ENCODE measurements at places on chromosomes 4 and X. TPM values are rescaled to one million over a fixed set of nuclear protein-coding genes. Genes with fewer than 3 reads are reported as not detected.

DNA sequence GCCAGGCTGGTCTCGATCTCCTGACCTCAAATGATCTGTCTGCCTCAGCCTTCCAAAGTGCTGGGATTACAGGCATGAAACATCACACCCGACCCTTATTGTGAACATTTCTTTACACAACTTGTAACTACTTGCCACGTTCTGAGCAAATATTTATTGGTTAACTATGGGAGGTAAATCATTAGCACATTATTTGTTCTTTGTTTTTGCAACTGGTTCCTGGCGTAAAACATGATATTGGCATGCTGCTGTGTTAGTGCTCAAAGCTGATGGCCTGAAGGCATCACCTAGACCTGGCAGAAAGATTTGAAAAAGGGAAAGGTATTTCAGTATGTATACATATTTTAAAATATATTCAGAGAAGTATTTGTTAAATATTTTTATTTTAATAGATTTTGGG is 438.3 kb upstream of the PRKX start:
- no peaks in the 10 kb centered on the region for H3K36me3 ChIP-seq
- DNase-seq: no peak
- no peaks in the 10 kb centered on the region for H3K4me1 ChIP-seq
- no peaks in the 10 kb centered on the region for H3K27me3 ChIP-seq
- H3K27ac ChIP-seq: no peak overlapping the region

DNA sequence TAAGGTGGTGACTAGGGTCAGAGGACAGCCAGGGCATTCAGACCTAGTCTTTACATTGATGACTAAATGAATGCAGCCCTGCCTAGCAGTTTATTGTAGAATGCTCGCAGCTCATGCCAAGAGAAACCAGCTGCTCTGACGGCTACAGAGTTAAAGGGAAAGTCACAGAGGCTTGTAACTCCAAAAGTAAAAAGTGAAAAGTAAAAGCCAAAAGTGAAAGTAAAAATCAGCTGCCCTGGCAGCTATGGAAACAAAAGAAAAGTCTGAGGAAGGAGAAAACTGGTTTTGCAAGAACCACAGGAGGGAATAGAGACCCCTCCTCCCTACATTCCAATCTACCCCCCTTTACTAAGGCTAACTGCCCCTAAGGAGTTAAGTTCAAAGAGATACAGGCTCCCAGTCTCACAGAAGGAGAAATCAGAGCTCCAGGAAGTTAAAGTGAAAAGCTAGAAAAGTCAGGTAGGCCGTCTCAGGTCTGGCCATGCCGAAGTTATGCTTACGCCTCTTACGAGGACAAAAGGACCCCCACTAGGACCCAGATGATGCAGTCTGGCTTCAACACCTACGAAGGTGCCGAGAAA is 6.0 kb downstream of the GAGE10 start:
- H3K36me3 ChIP-seq: no peaks in the 10 kb centered on the region
- H3K4me1 ChIP-seq: no peaks in the 10 kb centered on the region
- no peak for DNase-seq
- H3K27ac ChIP-seq: no peak overlapping the region

GRCh38 chr4:54227256-54228055 is 1.6 kb upstream of the PDGFRA start:
- peaks cover 10% of the 10 kb centered on the region for H3K4me1 ChIP-seq
- no peak overlapping the region for H3K27ac ChIP-seq
- H3K36me3 ChIP-seq: no peaks in the 10 kb centered on the region

DNA sequence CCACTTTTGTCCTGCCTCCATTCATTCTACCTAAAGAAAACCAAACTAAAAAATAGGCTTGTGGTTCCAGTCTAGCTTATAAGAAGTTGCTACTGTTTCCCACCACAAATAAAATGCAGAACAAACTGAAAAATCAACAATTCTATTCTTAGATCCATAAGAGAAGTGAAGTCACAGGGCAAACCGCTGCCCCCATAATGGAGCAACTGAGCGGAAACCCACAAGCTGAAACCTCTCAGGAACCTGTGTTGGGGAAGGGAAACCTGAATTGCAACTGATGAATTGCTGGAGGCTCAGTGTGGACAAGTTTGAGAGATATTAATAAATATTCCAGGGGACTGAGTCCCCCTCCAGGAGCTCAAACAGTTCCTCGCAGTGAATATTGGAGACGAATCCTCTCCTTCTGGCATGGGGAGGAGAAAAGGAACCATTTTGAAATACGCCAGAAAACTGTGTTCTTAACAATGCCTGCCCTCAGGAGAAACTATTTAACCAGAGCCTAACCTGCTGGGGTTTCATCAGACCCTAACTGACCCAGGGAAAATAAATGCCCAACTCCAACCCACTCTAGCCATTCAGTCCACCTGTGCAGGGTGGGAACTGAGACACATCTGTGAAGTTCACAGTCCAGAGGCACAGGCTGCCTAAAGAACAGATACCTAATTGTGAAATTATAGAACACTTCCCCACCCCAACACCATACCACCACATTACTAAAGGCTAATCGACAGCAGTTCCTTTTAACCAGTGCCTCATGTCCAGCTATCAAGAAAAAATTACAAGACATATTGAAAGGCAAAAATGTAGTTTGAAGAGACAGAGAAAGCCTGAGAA is 22.8 kb upstream of the SH3RF1 start:
- no peaks in the 10 kb centered on the region for H3K36me3 ChIP-seq
- no peak overlapping the region for H3K4me3 ChIP-seq
- no peaks in the 10 kb centered on the region for H3K4me1 ChIP-seq
- no peak for DNase-seq
- H3K27ac ChIP-seq: no peak overlapping the region

DNA sequence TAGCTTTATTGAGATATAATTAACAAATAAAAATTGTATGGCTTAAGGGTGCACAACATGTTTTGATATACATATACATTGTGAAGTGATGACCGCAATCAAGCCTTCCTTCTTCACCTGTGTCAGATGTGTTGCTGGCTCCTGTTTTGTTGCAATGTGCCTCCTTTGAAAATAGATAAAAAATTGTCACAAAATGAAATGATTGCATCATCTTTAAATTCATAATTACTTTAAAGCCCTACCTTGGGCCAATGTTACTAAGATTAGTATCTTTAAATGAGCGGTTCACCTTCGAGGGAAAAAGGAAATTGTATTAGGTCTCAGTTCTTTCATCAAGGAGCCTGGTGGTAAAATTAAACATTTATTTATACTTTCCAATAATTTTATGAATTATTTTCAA is 77.3 kb downstream of the GPRIN3 start:
- no peak overlapping the region for H3K27ac ChIP-seq
- no peak for DNase-seq
- no peak overlapping the region for H3K4me3 ChIP-seq
- H3K4me1 ChIP-seq: peaks cover 7% of the 10 kb centered on the region
- no peaks in the 10 kb centered on the region for H3K27me3 ChIP-seq

DNA sequence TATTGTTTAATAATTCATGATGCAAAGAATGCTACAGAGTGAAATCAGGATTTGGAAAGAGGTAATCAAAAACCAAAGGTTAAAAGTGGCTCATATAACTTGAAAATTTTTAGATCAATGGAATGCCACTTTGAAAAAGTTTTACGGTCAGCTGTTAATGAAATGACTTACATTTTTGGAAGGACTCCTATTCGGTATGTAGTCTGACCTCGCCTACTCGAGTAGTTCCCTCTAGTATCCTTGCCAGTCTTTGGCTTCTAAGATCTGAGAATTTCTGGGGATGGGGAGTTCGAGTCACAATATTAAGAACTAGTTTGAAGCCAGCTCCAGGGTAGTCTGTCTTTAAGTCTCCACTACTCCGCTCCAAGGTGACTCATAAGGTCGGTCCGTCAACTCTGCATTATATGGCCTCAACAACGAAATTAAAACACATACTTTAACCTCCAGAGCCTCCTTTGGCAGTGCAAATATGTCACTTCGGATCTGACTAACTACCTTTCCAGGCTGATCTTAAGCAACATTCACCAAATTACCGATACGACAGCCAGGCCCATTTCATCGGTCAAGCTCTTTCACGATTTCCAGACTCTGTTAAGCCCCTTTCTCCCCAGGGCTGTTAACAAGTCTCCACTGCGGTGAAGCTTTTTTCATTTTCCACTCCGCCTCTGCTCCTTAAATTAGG is 733 bp upstream of the NAA15 start:
- H3K4me3 ChIP-seq: peak overlapping the region; percentile 70
- H3K4me1 ChIP-seq: peaks cover 35% of the 10 kb centered on the region
- DNase-seq: no peak
- no peaks in the 10 kb centered on the region for H3K36me3 ChIP-seq
- peak overlapping the region; percentile 70 for H3K27ac ChIP-seq
- H3K27me3 ChIP-seq: no peaks in the 10 kb centered on the region

GRCh38 chr4:16496501-16496900 is 270.2 kb upstream of the TAPT1 start:
- no peak overlapping the region for H3K4me3 ChIP-seq
- H3K36me3 ChIP-seq: no peaks in the 10 kb centered on the region
- no peak overlapping the region for H3K27ac ChIP-seq

DNA sequence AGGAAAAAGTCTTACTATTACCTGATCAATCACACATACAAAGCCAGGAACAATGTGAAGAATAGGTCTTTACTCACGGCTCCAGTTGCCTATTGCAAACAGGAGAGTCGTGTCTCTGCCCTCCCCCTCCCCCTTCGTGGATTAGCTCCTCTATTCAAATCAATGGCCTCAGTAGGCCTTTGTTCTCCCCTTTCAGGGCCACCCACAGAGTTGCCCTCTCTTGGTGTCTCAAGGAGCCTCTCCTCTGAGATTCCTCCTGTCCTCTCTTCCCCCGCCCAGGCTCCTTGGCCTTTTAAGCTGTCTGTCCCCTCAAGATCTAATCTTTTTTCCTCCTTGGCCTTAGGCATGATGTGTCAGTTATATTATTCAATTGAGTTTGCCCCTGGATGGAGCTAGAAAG is 107.2 kb upstream of the NALF2 start:
- DNase-seq: no peak
- no peak overlapping the region for H3K4me3 ChIP-seq
- no peaks in the 10 kb centered on the region for H3K36me3 ChIP-seq

DNA sequence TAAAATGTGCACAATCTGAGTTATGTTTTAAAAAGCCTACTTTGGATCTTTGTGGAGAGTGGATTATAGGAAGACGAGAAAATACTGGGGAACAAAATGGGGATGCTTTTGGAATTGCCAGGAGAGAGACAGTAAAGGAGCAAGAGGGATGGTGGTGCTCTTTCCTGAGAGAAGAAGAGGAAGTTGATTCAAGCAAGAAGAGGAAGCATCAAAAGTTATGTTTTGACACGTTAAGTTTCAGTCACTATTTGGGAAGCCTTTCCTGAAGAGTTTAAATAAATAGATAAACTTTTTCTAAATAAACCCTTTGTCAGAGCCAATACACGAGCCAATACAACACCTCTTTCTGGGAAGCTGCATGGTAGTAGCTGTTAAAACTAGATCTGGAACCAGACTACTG is 394.1 kb downstream of the GALNTL6 start:
- H3K4me1 ChIP-seq: no peaks in the 10 kb centered on the region
- no peak overlapping the region for H3K4me3 ChIP-seq
- H3K27me3 ChIP-seq: no peaks in the 10 kb centered on the region
- no peak for DNase-seq
- no peak overlapping the region for H3K27ac ChIP-seq

- peak; percentile 53 for DNase-seq
- H3K4me3 ChIP-seq: 0 out of 2 replicates have a peak overlapping the region, but pooled peaks have one; percentile 8
- H3K36me3 ChIP-seq: no peaks in the 10 kb centered on the region
- H3K4me1 ChIP-seq: peaks cover 42% of the 10 kb centered on the region
- no peaks in the 10 kb centered on the region for H3K27me3 ChIP-seq
- H3K27ac ChIP-seq: peak overlapping the region; percentile 1
Measured at GRCh38 chr4:151418385-151418784, 9.4 kb downstream of the FHIP1A start.

DNA sequence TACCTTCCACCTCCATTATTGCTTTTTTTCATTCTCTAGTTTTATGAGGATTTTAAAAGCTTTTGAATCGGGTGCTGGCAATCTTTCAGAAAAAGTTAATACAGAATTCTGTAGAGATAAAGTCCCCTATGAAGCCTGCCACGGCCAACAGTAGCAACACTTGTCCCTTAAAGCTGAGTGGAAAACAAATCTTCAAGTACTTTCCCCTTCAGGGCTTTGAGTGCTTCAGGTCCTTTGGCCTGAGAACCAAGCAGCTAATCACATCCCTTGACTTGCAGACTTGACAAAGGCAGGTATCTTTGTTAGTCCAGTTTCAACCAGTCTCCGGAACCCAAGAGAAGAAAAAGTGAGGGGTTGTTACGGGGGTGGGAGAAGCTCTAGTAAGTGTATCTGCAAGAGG is 144.4 kb downstream of the ATG4A start:
- DNase-seq: no peak
- H3K36me3 ChIP-seq: no peaks in the 10 kb centered on the region
- no peaks in the 10 kb centered on the region for H3K27me3 ChIP-seq
- no peak overlapping the region for H3K4me3 ChIP-seq
- H3K4me1 ChIP-seq: no peaks in the 10 kb centered on the region

- H3K4me1 ChIP-seq: no peaks in the 10 kb centered on the region
- no peak overlapping the region for H3K4me3 ChIP-seq
- H3K36me3 ChIP-seq: no peaks in the 10 kb centered on the region
- no peak overlapping the region for H3K27ac ChIP-seq
Measured at GRCh38 chr4:105495667-105496066, 21.8 kb upstream of the PPA2 start.

- no peak for DNase-seq
- no peak overlapping the region for H3K4me3 ChIP-seq
- no peaks in the 10 kb centered on the region for H3K4me1 ChIP-seq
- H3K27me3 ChIP-seq: no peaks in the 10 kb centered on the region
Measured at GRCh38 chr4:152342293-152342692, 193.6 kb downstream of the FBXW7 start.

GRCh38 chr4:101914761-101915160 is 124.2 kb downstream of the BANK1 start:
- no peak for DNase-seq
- H3K4me3 ChIP-seq: no peak overlapping the region
- no peaks in the 10 kb centered on the region for H3K27me3 ChIP-seq

DNA sequence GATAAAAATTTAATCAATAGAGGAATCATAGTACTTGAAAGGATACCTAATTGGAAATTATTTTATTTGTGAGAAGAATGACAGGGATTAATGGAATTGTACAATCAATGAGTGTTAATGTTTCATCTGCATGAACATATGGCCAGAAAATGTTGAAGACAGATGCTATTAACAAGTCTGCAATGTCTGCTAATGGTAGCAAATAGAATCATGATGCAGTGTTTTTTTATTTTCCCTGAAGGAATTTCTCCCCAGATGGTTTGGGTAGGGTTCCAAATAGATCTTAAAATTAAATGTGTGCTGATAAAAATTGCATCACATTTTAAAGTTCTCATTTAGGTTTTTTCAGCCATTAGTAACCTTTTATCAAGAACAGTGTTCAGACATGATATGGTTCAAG is 291.3 kb upstream of the TRAM1L1 start:
- H3K27ac ChIP-seq: no peak overlapping the region
- DNase-seq: no peak

GRCh38 chrX:11355259-11355909 is 62.2 kb downstream of the AMELX start:
- H3K4me3 ChIP-seq: no peak overlapping the region
- H3K4me1 ChIP-seq: no peaks in the 10 kb centered on the region
- no peak for DNase-seq

- no peaks in the 10 kb centered on the region for H3K36me3 ChIP-seq
- no peak overlapping the region for H3K27ac ChIP-seq
- DNase-seq: no peak
- no peak overlapping the region for H3K4me3 ChIP-seq
- peaks cover 3% of the 10 kb centered on the region for H3K4me1 ChIP-seq
Measured at GRCh38 chr4:41102414-41103092, 111.8 kb downstream of the APBB2 start.

GRCh38 chr4:162229670-162230069 is 65.9 kb upstream of the FSTL5 start:
- H3K4me3 ChIP-seq: no peak overlapping the region
- no peaks in the 10 kb centered on the region for H3K36me3 ChIP-seq
- peak; percentile 22 for DNase-seq
- no peaks in the 10 kb centered on the region for H3K4me1 ChIP-seq
- no peak overlapping the region for H3K27ac ChIP-seq

Gene ASMT
- total RNA-seq: not detected

Gene ACTRT1
- total RNA-seq: not detected

Gene GABRB1
- total RNA-seq: not detected

Gene CSAG2
- total RNA-seq: not detected

Gene AREG
- 739 TPM for total RNA-seq

Data from HCT116 (cell line).